ENCODE measurements at places on chromosomes 4 and X. TPM values are rescaled to one million over a fixed set of nuclear protein-coding genes. Genes with fewer than 3 reads are reported as not detected.

DNA sequence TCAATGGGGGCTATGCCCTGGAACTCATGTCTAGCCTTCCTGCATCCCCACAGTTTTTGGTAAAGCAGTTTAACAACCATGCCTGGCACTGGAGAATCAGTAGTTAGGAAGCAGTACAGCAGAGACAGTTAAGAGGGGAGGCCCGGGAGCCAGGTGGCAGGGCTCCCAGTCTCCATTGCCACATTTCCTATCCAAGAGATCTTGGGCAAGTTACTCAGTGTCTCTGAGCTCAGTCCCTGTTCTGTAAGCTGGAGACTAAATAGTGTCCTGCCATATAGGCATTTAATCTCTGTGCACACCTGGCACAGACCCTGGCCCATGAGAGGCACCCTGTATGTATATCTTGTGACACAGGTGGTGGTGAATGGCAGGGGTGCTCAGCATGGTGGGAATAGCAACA lies 156.1 kb upstream of the EOLA2 start:
- DNase-seq = no peak

DNA sequence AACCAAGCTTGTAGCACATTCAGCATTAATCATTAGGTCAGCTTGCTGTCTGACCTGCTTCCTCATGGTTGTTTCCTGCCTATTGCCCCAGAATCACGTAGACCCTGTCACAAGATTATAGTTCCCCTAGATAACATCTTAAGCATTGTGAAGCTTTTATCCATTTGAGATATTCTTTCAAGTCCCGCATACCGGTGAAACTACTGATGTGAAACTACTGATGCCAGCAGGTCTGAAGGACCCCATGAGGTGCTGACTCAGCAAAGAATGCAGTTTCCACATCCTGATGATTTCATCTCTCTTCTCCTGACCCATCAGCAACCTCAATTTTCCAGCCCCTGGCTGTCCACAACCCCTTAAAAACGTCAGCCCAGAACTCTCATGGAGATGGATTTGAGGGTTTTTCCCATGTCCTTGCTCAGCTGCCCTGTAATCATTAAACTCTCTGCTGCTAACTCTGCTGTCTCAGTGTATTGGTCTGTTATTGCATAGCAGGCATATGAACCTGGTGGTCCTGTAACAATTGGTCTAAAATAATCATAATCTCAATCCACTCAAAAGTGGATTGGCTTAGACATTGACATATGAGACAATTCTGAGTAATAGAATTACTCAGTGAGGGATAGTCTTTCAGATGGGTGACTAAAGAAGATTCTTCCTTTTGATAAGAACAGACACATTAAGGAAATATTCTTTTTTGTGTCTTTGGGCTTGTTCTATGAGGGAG lies 26.3 kb upstream of the UBA6 start:
- no peak for DNase-seq

Gene EFNB1
- 16.9 TPM for total RNA-seq

GRCh38 chr4:163107754-163108153 lies 58.9 kb downstream of the NAF1 start:
- no peak for DNase-seq

GRCh38 chr4:125833-126232 lies 1.5 kb downstream of the ZNF718 start:
- DNase-seq = no peak

GRCh38 chr4:139015948-139016471 lies 429 bp downstream of the NOCT start:
- DNase-seq = no peak

Gene SPACA5
- total RNA-seq = not detected

DNA sequence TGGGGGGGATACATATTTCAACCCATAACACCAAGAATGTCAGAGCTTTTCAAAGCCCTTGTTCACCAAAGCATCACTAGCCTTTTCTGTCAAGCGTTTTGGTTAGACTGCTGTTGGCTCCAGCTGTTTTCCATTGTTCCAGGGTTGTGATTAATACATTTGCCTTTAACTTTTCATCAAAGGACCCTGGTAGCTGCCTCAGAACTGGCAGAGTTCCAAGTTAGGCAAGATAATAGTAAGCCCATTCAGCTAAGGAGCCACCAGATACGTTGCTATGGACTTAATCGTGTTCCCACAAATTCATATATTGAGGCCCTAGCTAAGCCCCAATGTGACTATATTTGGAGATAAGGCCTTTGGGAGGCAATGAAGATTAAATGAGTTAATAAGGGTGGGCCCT lies 37.1 kb downstream of the ENOPH1 start:
- no peak for DNase-seq

All from progenitor cell of endocrine pancreas (in vitro differentiated cells).